Activated naive CD8-positive, alpha-beta T cell treated with anti-CD3 and anti-CD28 coated beads, Interleukin-2, amount 50 U/mL, for 24 hours (primary cell): ENCODE measurements at places on chromosomes 5 and 9.

- H3K36me3 ChIP-seq: no peaks in the 10 kb centered on the region
- H3K4me3 ChIP-seq: no peak overlapping the region
- no peak overlapping the region for H3K27ac ChIP-seq
- H3K27me3 ChIP-seq: no peaks in the 10 kb centered on the region
These were observed 501.7 kb upstream of the DMAC1 start for GRCh38 chr9:8301296-8301695.

DNA sequence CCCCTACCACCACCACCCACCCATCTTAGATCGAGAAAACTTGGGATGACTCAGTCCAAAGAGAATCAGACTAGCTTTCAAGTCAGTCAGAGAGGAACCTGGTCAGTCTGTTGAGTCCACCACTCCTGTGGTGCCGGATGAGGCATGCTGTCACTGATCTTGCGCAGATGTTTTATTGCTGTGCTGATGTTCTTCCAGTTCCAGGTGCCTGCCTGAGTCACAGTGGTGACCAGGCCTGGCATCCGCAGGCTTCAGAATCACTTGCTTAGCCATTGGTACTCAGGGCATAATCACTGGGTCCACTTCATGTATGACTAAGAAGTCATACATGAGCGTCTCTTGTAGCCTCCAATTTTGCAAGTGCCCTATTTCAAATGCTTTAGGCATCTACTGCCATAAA lies 114.1 kb downstream of the MUSK start:
- H3K4me1 ChIP-seq: no peaks in the 10 kb centered on the region
- no peak for DNase-seq
- no peak overlapping the region for H3K27ac ChIP-seq
- no peaks in the 10 kb centered on the region for H3K27me3 ChIP-seq
- H3K36me3 ChIP-seq: no peaks in the 10 kb centered on the region
- H3K4me3 ChIP-seq: no peak overlapping the region

- H3K36me3 ChIP-seq: no peaks in the 10 kb centered on the region
- no peak overlapping the region for H3K27ac ChIP-seq
- DNase-seq: no peak
- peaks cover 7% of the 10 kb centered on the region for H3K4me1 ChIP-seq
These were observed 7.6 kb downstream of the IL9 start for GRCh38 chr5:135887881-135888614.

DNA sequence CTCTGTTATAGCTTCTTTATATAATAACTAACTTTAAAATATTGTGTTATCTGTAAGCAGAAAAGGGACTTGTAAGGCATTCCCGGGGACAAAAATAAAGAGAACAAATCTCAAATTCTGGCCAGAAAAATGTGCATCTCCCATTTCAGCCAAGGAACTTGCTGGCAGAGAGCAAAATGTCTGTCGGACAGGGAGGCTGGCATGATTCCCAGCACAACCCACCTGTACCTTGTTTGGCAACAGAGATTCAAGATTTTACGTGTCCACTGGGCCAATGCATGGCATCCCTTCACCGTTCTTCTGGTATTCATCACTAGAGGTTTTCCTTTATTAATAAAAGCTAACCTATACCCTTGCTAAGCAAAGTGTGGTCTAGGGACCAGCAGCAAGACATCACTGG lies 566.6 kb downstream of the PSAT1 start:
- H3K36me3 ChIP-seq: no peaks in the 10 kb centered on the region
- H3K4me3 ChIP-seq: no peak overlapping the region
- no peaks in the 10 kb centered on the region for H3K4me1 ChIP-seq

DNA sequence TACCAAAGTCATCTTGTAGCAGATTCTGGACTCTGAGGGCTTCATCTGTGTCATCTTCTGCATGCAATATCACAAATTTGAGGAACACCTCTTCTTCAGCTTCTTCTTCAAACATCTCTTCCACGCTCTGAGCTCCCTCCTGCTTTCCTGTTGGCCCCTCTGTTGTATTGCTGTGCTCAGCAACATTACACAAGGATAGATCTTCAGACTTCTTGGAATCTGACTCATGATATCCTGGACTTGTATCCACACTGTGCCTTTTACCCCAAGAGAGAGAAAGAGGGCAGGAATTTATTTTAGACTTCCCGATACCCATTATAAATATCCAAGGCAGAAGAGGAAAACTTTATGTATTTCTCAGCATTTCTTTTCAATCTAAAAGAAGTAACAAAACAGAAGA lies 21.3 kb downstream of the TICAM2 start:
- H3K27ac ChIP-seq: no peak overlapping the region
- peaks cover 2% of the 10 kb centered on the region for H3K36me3 ChIP-seq
- H3K4me3 ChIP-seq: no peak overlapping the region
- no peak for DNase-seq
- H3K4me1 ChIP-seq: peaks cover 7% of the 10 kb centered on the region
- no peaks in the 10 kb centered on the region for H3K27me3 ChIP-seq

DNA sequence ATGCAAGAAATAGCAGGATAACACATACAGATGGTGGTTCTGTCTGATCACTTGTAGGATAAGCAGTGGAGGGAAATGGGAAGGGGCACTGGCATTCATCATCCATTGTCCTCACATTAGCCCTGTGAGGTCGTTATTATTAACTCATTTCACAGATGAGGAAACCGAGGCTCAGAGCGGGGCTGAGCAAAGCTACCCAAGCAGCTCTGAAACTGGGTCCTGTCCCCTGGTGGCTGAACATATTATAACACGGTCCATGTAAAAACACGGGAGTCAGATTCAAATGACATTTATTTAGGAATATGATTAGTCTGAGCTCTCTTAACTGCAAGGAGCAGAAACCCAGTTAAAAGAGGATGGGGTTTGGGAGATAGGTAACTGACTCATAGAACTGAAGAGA lies 43.1 kb downstream of the HRH2 start:
- no peak for DNase-seq
- no peak overlapping the region for H3K27ac ChIP-seq
- H3K36me3 ChIP-seq: peaks cover 39% of the 10 kb centered on the region
- peaks cover 7% of the 10 kb centered on the region for H3K4me1 ChIP-seq
